ENCODE measurements at places on chromosomes 2 and 18.

DNA sequence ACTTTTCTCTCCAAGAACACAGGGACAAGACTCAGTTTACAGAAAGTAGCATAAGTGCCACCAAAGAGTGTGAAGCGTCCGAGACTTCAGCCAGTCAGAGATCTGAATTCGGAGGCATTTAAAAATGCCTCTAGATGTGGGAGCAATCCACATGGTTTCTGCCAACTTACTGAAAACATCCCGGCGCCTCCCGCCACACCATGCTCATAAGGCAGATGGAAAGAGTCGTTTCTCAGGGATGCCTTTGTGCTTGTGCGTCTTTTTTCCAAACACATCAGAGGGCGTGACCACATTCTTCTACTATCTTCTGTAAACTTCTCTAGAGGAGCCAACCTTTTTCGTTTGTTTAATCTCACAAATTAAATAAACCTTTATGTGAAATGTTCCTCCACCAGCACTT, 88.7 kb downstream of the NRP2 start:
- DNase-seq = no peak

GRCh38 chr2:105737980-105738657, 6.6 kb upstream of the NCK2 start:
- DNase-seq = no peak

- DNase-seq = no peak
Measured at GRCh38 chr2:96386470-96386869, 50.9 kb downstream of the NCAPH start.

GRCh38 chr2:73291093-73291460, 2.3 kb downstream of the EGR4 start:
- DNase-seq = peak; percentile 72

DNA sequence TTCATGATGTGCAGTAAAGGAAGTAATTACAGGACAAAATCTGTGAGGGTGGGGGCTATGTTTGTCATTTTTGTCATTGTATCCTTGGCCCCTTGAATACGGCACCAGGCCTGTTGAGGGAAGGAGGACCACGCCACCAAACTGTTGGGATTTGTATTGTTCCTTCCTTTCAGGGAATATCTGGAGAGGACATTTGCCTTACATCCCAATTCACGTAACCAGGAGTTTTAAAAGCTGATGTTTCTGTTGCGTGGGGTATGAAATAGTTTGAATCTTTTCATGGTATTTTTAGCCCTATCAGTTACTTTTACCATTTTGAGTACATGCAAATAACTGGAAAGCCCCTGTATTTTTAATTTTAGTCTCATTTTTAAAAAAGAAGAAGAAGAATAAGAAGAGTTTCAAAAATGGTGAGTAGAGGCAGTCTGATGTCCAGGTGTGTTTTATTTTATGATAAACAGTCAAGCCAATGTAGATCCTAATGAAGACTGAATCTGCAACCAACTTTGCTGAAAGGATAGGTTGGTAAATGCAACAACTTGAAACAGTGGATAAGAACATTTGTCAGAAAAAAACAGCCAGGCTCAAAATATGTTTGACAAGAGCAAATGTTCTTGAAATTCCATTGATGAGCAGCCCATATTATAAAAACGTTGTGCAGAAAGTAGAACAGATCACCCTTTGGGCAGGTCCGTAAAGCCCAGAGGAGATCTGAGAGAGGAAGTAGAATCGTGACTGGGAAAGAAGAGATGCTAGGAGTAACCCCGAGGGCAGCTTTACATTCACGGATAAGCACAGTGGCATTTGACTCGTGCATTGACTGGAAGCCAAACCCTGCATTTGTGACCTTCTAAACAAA, 54.5 kb downstream of the RASGRP3 start:
- no peak for DNase-seq

- DNase-seq = no peak
Measured at GRCh38 chr18:7116001-7116730, 1.4 kb downstream of the LAMA1 start.

GRCh38 chr2:44296653-44297052, 21.4 kb downstream of the SLC3A1 start:
- DNase-seq = no peak

- no peak for DNase-seq
Measured at GRCh38 chr18:79624356-79625170, 55.0 kb upstream of the CTDP1 start.

DNA sequence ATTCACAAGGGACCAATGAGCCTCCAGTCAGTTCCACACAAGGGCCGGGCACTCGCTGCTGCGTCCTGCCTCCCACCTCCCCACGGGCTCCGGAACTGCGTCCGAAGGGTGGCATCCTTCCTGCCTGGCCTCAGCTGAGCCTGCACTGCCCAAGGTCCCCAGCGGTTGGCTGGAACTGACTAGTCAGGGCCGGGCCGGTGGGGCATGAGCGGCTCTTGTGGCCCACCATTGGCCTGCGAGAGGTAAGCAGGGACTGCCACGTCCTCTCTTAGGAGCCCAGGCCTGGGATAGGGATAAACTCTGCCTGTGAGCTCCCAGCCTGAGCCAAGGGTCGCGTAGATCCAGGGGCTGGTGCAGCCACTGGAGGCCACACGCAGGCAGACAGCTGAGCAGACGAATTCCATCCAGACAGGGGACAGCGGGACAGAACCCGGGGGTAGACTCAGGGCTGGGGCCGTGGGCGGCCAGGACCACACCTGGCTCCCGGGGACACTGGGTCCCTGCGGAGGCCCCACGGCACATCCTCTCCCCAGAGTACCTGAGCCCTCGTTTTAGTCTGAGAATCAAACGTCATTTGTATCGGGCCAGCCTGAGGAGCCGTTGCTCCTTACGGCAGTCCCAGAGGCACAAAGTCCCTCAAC, 148.4 kb downstream of the ZNF516 start:
- DNase-seq = no peak

DNA sequence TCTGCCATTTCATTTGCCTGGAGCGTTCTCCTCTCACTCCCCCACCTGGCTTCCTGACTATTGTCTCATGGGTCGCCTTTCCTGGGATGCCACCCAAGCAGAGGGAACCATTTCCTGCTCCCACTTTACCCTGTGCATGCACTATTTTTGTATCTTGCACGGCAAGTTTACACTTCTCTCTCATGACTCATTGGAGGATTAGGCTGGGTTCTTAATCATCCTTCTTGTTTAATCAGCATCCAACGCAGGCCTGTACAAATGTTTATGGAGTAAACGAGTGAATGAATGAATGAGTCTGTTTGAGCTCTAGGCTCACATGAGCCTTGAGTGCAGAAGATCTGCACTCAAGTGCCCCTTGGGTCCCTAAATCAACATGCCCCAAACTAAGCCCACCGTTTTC, 3.8 kb upstream of the ARHGAP25 start:
- no peak for DNase-seq

DNA sequence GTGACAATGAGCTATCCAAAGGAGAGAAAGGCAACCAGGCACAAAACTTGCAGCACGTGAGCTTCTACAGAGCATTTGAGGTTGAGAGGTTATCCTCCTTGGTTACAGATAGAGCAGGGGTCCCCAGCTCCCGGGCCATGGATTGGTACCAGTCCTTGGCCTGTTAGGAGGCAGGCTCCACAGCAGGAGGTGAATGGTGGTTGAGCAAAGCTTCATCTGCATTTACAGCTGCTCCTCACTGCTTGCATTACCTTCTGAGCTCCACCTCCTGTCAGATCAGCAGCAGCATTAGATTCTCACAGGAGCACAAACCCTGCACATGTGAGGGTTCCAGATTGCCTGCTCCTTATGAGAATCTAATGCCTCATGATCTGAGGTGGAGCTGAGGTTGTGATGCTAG, 57.8 kb upstream of the ST8SIA3 start:
- DNase-seq = no peak

DNA sequence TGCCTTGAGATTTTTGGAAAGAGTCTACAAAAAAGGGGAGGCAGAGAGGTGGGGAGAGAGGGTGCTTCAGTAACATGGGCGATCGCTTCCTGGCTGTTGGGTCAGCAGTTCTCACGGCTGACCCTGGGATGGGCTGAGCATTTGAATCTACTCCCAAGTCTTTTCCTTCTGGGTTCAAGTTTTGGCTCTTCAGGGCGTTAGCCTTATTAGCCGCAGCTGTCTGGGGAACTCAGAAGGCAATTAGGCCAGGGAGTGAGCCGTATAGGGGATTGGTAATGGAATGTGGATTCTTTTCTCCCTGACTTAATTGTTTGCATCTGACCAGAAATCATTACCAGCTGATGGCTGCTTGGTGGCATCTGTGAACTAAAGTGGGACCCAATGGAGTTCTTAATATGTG, 250.5 kb upstream of the SKOR2 start:
- DNase-seq = no peak

GRCh38 chr2:135651717-135652116, 89.9 kb upstream of the UBXN4 start:
- DNase-seq = no peak

GRCh38 chr18:21084511-21085078, 27.0 kb downstream of the ROCK1 start:
- no peak for DNase-seq

DNA sequence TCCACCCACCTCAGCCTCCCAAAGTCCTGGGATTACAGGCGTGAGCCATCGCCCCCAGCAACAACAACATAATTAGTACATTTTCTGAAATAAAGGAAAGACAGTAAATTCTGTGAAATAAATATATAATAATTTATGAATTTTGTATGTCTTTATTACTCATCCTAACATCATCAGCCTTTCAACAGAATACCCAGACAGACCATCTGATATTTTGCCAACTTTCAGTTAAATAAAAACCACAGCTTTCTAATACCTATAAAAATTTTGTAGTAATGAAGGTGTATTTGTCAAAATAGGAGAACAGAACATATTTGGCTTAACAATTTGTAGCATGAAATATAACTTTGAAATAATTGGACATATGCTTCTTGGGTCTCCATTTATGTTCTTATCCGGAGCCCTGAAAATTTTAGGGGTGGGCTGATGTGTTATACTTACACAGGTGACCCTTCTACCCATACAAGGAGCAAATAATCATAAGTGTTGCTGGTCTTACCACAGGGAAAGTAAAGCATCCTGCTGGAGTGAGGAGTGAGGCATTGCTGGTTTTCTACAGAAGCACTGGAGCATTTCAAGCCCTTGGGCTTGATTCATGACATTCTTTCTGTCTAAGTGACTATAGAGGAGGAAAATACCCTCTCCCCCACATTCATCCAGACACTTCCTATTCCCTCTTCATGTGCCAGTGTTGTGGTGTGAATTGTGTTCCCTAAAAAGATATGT, 99.3 kb downstream of the SPOPL start:
- DNase-seq = no peak

GRCh38 chr18:22173221-22173927, 4.0 kb downstream of the GATA6 start:
- DNase-seq = no peak

GRCh38 chr2:67936969-67937368, 125.8 kb downstream of the C1D start:
- no peak for DNase-seq

DNA sequence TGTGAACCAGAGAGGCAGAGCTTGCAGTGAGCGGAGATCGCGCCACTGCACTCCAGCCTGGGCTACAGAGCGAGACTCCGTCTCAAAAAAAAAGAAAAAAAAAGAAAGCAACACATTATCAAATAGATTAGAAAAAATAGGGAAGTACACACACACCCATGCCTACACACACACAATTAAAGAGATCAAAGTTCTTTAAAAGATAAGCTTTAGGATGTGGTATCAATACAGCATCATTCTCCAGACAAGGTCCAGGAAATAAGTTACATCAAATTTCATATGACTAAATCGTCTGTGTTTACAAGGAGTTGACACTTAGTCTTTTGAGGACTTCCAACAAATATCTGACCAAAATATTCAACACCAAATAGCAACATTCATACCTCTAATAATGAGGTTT, 25.7 kb downstream of the PGAP1 start:
- no peak for DNase-seq

DNA sequence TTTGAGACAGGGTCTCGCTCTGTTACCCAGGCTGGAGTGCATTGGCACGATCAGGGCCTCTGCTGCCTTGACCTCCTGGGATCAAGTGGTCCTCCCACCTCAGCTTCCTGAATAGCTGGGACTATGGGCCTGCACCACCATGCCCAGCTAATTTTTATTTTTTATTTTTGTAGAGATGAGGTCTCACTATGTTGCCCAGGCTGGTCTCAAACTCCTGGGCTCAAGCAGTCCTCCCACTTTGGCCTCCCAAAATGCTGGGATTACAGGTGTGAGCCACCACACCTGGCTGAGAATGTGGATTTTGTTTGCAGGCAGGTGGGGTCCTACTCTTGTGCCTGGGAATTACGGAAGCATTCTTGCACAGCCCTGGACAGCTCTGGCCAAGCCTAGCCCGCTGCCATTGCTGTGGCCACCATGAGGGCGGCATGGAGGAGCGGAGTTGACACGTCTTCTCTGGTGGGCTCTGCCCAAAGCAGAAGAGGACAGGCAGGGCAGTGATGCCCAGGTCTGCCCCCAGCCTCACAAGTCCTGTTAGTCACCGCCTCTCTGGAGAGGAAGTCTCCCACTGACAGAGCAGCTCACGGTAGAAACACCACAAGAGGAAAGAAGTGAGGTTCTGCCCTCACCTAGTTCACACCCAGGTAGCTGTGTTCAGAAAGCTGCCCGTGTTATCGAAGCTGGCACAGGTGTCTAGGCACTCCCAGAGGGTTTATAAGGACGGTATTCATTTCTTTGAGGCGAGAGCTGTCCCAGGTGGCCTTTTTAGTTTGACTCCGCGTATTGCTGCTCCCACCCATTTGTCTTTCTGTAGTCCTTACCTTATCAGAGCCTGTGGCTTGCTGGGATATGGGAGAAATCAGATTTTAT, 46.2 kb downstream of the ARMC9 start:
- DNase-seq = no peak

DNA sequence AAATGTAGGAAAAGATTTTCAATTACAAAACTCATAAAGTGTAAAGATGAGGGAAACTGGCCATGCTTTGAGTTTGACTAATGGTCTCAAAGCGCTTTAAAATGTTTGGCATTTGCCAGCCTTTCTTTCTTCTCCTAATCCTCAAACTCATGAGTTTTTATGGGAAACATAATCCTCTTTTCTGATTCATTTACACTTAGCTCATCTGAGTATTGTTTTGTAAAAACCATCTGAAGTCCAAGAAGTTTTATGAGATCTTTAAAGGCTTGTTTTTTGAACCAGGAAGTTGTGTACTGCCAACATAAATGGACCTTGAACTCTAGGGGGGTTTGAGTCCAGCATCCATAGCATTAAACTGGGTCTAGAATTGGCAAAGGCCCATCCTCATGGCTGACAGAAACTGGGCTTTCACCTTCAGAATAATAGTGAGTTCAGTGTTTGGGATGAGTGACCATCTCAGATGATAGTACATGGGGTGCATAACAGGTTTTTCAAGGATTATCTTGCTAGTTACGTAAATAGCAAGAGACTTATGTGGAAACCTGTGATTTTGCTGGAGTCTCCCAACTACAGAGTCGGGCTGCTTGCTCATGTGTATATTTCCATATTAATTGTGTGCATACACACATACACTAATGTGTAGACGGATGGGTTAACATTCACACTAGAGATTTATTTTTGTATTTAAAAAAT, 3.8 kb upstream of the LTBP1 start:
- no peak for DNase-seq

DNA sequence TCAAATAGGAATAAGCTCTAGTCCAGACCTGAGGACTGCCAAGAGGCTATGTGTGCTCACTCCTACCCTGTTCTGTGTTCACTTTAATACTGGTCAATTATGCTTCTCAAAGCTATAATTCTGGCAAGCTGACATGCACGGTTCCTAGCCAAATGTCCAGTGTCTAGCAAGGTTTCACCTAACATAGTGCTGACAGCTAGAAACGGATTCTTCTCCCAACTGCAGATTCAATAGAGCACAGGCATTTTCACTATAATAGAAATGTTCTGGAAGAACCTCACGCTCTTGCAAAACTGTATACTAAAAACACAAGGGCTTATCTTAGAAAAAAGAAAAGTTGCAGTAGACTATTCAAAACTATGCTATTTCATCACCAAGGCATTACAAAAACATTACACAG, 45.1 kb downstream of the HDAC4 start:
- DNase-seq = no peak
